Stimulated activated CD4-positive, alpha-beta T cell treated with anti-CD3 and anti-CD28 coated beads, Interleukin-12 subunit alpha, Interleukin-12 subunit beta, amount 100 ng/mL, for 24 hours (primary cell): ENCODE measurements at places on chromosomes 2 and 18.
A peak's percentile ranks its signal among the peaks of the same experiment; 100 is the strongest.

DNA sequence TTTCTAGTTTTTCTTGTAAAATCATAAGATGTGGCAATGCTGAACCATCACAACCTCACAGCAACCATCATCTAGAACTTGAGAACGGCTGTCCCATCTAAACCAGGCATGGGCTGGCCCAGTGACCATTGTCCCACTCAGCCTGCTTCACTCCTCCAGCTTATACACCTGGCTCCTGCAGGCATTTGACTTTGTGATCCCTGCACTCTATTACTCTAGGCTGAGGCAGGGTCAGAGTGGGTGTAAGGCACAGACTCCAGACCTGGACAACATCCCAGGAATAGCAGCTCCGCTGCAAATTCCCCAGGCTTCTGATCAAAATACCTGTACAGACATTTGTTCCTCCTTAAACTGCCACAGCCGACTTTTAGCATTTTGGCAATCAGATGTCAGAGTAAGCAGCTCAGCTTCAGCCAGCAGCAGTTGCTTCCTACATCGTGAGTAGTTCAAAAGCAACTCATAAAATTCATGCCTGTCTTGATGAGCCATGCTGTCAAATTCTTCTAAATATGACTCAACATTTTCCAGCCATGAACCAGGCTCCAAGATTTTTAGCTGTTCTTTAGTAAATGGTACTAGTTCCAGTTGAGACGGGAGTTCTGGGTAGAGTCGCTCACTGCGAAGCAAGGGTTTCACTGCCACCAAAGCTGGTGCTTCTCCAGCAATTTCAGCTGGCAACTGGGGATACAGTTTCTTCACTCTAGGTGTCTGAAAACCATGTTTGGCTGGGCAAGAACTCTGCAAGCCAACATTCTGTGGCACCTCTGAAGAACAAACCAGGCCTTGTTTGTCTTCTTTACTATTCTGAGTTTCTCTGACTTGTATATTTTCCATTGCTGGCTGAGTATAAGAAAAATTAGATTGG, 12.8 kb downstream of the EPG5 start:
- no peak for DNase-seq

GRCh38 chr2:1299043-1299442, 114.2 kb upstream of the TPO start:
- no peak for DNase-seq

- no peak for DNase-seq
Measured at GRCh38 chr2:69138793-69139459, 125.9 kb downstream of the ANTXR1 start.

GRCh38 chr18:5430131-5430530, 113.7 kb downstream of the EPB41L3 start:
- DNase-seq = no peak

GRCh38 chr2:66034467-66034866, 400.5 kb upstream of the MEIS1 start:
- DNase-seq = no peak

- DNase-seq = no peak
Measured at GRCh38 chr2:64067326-64067725, 48.1 kb upstream of the VPS54 start.

DNA sequence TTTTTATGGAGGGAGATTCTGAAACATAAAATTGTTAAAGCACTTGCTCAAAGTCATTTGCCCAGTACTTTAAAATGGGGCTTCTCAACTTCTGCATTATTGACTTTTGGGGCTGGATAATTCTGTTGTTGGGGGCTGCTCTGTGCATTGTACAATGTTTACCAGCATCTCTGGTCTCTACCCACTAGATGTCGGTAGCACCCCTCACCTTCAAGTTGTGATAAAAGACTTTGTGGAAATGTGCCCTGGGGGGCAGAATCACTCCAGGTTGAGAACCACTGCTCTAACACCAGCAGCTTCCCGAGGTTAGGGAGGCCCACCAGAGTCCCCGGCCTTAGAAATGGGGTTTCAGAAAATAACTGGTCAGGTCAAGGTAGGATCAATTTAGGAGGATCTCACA, 26.8 kb upstream of the CUL3 start:
- no peak for DNase-seq

DNA sequence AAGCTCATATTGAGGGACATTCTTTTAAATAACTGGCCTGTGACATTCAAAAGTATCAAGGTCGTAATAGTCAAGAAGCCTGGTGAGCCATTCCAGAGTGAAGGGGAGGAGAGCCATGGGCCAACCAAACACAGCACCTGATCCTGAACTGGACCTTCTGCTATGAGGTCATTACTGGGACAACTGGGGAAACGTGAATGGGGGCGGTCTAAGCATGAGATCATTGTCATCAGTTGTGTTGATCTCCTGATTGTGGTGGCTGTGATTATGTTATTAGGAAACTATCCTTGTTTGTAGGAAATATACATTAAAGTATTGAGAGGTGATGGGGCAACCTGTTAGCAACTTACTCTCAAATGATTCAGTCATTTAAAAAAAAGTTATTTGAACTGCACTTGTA, 79.3 kb downstream of the FBXO15 start:
- DNase-seq = no peak

GRCh38 chr2:234377761-234378391, 119.0 kb downstream of the ARL4C start:
- no peak for DNase-seq

DNA sequence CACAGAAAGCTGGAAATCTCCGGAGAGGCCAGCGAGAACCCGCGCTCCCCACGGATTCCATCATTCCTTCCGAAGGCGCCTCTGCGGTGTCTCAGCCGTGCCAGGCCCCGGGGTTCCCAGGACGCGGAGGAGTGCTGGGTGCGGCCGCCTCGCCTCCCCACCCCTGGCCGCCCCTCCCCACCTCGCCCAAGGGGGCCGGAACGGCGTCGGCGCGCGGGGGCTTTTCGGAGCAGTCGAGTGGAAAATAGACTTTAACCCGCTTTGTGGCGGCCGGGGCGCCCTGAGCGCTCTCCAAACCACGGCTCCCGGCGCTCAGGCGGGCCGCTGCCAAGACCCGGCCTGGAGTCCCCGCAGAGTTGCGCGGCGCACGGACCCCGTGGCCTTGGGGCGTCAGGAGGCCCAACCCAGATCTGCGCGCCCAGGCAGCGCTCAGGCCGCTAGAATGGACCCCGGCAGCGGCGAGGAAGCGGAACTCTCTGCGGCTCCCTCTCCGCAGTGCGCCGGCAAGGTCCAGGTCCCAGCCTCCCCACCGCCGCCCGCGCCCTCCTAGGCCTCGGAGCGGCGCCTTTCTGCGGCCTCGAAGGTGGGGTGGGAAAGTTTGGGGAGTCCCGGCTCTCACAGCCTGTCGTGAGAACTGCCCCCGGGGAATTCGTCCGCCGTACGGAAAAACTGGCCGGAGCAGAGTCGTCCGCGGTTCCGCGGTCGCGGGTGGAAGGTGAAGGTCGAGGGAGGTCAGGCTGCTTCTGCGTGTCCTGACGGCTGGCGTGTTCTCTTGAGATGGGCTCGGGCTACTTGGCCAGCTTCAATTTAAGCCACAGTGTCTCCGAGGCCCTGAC, 1.2 kb upstream of the EMX1 start:
- peak; percentile 40 for DNase-seq

DNA sequence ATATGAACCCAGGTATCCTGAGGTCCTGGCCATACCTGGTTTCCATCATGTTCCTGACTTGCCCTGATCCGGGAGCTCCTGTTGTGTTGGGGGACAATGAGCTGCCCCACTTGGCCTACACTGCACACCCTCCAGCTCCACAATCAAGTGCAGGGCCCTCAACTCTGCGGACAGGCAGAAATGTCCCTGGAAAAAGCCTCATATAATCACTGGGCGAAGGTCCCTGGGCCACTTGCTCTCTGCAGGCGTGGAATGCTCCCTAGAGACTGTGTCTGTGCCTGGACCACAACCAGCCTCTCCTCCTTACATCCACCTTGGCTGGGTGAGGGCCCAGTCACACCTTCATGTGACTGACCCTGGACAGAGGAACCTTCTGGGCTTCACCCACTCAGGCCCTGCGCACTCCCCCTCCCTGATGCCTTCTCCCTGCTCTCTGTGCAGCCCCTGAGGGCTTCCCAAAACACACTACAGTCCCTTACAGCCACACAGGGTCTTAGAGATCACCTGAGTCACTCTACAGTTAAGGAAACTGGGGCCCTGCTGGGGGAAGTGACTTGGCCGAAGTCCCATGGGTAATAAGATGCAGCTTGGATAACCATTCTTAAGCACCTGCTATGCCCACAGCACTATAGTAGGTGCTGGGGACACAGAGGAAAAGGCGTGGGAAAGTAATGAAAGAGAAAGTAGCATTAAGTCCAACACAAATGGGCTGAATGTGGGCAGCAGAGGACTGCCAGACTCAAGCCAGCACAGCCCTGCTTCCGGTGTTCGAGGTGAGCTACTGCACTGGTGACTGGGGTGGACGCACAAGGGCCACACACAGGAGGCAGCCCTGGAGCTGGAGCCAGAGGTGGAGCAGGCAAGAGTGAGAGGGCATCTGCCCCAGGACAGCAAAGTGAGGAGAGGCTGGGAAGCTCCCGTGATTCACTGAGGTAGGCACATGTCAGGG, 9.8 kb downstream of the BOLA3 start:
- DNase-seq = no peak

DNA sequence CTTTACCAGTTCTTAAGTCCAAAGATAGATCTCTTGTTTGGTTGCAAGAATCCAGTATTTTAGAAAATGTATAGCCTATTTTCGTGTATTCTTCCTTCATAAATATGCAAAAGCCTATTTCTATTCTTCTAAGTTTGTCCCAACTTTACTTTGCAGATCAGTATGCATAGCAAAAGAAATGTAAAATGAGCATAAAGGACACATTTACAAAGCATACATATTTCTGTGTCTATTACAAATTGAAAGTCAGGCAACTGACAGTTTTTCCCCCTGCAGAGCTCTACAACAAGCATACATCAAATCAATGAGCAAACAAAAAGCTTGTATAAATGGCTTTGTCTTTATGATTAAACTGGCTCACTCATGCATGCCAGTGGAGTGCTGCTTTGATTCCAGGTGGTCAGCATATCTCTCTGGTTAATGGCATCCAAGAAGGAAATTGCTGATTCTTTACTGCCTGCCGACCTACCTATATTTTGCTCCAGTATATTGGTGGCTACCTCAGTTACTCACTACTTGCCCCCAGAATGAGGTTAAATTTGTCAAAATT, 10.0 kb upstream of the VPS54 start:
- DNase-seq = no peak

- DNase-seq = no peak
Measured at GRCh38 chr2:21787941-21788340, 664.2 kb downstream of the TDRD15 start.

DNA sequence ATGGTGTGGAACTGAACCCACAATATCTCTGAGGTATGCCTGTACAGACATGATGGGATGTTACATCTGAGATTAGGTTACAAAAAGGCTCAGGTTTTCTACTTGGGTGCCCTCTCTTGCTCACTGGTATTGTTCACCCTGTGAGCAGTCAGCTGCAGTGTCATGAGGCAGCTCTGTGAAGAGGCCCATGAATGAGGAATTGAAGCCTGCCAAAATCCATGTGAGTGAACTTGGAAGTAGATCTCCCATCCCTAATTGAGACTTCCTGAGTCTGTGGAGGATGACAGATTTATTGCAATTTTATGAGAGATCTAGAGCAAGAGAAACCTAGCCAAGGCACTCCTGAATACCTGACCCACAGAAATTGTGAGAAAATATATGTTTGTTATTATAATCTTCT, 404.9 kb upstream of the ZEB2 start:
- DNase-seq = no peak

DNA sequence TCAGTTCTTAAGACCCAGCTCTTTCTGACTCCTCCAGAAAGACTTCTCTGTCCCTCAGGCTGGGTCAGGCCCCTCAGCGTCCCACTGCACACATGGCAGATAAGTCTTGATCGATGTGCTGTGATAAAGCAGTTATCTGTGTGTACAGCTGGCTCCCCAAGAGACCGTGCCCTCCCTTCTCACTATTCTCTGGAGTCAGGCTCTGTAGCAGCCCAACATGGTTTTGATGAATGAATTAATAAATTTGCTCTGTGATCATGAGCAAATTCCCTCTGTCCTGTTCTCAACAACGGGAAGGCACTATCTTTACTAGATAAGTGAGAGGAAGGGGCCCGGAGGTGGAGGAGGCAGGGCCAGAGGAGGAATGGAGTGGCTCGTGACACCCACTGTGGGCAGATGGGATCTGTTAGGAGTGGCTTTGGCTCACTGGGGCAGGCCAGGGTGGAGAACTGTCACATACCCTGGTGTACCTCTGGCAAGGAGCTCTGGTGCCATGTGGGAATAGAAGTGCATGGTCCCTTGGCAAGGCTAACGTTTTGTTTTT, 48.3 kb downstream of the ZFP36L2 start:
- no peak for DNase-seq

DNA sequence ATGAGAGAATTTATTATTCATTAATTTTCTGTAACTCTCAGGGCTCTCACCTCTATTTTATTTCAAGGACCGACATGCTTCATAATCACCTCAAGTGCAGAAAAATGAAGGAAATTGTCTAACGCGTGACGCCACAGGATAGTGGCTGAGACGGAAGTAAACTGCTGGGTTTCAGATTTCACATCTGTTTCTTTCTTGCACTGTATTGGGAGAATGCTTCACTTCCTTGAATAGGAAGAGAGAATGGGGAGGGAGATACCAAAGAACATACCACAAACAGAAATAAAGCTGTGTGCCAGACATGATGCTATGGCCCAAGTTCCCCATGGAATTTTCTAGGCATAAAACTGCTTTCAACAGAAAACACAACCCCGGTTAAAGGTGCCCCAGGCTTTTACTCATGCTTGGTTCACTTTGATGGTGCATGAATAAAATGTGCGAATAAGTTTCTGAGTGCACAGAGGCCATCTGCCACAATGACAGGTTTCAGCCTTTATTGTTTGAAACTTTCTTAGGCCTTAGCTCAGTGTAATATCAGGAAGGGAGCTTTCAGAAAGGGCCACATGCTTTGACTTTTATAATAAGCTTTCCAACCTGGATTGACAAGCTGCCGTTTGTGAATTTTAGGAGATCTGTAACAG, 1116.4 kb downstream of the SOCS6 start:
- no peak for DNase-seq

- peak; percentile 12 for DNase-seq
Measured at GRCh38 chr2:238024986-238025385, 35.8 kb upstream of the SCLY start.

GRCh38 chr2:120132691-120133090, 90.5 kb downstream of the TMEM185B start:
- no peak for DNase-seq

GRCh38 chr2:128390256-128390990, 71.8 kb upstream of the HS6ST1 start:
- DNase-seq = no peak

DNA sequence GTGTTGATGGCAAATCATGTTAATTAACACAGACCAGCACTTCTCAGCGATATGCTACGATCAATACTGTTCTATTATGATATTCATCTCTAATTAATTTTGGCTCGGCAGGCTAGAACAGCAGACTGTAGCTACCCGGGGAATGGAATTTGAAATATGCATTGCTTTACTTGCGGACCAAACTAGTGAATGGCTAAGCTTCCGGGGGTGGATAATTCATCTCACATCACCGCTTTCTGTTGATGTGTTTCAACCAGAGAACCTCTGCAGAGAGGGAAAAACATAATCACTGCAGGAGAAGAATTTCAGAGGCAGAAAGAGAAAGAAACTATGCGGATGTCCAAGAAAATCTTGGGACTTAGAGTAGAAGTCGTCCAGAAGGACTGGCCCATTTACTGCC, 490.9 kb downstream of the STK39 start:
- DNase-seq = no peak
